Activated gamma-delta T cell treated with Interleukin-2 at 50 U/mL for 16 hours (primary cell): ENCODE measurements at places on chromosomes 16 and 17.
A peak's percentile ranks its signal among the peaks of the same experiment; 100 is the strongest.

GRCh38 chr17:76492989-76493501 is 8.2 kb downstream of the RHBDF2 start:
- peak; percentile 30 for DNase-seq

GRCh38 chr16:81695321-81696165 is 83.5 kb upstream of the PLCG2 start:
- no peak for DNase-seq

- no peak for DNase-seq
Measured at GRCh38 chr16:3819746-3820724, 60.5 kb downstream of the CREBBP start.

DNA sequence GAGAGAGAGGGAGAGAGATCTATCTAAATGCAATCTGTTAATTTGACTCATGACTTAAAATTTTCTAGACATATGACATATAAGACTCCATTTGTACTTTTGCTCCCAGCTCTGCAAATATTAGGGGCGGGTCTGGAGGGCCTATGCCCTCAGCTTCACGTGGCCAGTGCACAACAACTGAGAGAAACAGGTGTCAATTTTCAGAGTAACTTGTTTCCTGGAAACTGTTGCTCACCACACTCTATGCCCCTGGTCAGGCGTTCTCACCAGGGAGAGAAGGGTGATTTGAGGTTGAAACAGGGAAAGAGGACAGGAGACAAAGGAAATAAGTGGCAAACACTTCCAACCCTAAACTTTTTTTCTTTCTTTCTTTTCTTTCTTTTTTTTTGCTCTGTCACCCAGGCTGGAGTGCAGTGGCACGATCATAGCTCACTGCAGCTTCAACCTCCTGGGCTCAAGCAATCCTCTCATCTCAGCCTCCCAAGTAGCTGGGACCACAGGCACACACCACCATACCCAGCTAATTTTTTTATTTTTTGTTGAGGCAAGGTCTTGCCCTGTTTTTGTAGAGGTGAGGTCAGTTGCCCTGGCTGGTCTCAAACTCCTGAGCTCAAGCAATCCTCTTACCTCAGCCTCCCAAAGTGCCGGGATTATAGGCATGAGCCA is 270.0 kb downstream of the SLC39A11 start:
- no peak for DNase-seq

GRCh38 chr16:85166699-85167588 is 54.7 kb upstream of the CIBAR2 start:
- no peak for DNase-seq

GRCh38 chr16:4152267-4152666 is 36.0 kb upstream of the ADCY9 start:
- no peak for DNase-seq

- no peak for DNase-seq
Measured at GRCh38 chr16:50517450-50518252, 30.5 kb upstream of the NKD1 start.

DNA sequence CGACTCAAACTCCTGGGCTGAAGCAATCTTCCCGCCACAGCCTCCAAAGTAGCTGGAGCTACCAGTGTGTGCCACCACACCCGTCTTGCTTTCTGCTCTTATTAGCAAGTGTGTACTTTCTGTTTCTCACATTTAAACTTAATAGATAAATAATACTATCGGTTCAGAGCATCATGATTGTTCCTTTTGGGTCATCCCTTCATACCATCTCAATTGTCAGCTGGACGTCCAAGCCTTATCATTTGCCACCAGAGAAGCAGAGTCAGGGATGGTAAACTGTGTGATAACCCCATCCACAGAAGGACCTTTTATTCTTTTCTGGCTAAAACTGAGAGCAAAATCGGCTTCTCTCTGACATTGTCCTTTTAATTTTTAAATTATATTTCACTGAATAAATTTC is 279.8 kb upstream of the GOT2 start:
- no peak for DNase-seq

DNA sequence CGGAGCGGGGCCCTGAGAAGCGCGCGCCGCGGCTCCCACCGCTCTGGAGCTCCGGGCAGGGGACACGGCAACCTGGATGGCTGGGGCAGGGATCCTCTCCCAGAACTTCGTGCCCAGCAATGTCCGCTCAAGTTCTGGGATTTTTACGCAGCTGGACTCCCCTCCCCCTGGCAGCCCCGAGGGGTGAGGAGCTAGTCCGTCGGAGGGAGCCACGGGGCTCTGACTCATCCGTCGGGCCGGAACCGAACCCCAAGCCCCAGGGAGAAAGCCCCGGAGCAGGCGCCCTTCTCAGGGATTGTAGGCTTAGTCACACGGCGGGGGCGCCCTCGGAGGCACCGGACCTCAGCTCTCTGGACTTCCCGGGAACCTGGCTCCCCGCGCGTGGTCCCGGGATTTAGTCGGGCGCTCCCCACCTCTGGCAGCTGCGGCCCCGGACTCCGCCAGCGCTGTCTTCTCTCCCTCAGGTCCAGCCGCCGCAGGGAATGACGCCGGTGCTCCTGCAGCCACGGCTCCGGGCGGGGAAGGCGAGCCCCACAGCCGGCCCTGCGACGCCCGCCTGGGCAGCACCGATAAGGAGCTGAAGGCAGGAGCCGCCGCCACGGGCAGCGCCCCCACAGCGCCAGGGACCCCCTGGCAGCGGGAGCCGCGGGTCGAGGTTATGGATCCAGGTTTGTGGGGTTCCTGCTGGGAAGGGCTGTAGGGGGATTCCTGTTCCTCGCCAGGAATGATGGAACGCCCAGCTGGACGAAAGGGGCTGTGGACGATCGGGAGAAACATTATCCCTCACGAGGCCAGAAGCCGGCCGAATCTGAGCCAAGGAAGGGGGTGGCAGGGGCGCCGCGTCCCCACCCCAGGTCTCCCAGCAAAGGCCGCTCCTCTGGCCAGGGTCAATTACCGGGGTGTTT is 830 bp downstream of the SPHK1 start:
- DNase-seq = peak; percentile 26
